ENCODE measurements at places on chromosomes 3 and 15.

- no peak for DNase-seq
These were observed 61.2 kb upstream of the CTNNB1 start for GRCh38 chr3:41138146-41138545.

DNA sequence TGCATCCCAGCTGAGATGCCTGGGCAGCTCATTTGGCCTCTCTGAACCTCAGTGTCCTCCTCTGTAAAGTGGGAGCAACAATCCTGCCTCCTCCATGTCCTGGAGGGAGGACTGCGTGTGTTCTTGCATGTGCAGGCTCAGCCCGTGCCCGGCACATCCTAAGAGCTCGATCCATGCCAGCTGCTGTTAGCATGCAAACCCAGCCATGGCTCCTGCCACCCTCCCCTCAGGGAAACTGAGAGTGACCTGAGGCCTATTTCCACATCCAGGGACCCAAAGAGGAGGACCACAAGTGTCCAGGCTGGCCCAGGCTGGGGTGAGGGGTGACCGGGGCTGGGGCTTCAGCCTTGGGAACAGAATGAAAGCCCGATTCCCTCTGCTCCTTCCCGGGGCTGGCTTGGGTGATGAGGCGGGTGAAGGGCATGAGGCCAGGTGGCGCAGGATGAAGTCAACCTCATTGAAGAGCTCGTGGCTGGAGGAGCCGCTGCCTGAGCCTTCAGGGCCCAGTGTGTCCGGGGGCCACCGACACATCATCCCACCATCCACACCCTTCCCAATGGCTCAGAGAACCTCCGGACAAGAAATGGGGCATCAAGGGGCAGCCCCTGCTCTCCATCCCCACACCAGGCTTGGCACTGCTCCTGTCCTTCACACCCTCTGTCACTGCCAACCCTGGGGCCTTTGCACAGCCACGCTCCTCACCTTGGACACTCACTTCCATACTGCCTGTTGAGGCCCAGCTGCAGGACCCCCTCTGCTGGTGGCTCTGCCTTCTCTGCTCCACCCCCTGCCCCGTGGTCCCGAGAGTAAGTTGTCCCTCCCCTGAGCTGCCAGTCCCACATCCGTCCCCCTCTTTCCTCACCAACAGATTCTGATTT lies 42.5 kb downstream of the ADAMTS7 start:
- no peak for DNase-seq

DNA sequence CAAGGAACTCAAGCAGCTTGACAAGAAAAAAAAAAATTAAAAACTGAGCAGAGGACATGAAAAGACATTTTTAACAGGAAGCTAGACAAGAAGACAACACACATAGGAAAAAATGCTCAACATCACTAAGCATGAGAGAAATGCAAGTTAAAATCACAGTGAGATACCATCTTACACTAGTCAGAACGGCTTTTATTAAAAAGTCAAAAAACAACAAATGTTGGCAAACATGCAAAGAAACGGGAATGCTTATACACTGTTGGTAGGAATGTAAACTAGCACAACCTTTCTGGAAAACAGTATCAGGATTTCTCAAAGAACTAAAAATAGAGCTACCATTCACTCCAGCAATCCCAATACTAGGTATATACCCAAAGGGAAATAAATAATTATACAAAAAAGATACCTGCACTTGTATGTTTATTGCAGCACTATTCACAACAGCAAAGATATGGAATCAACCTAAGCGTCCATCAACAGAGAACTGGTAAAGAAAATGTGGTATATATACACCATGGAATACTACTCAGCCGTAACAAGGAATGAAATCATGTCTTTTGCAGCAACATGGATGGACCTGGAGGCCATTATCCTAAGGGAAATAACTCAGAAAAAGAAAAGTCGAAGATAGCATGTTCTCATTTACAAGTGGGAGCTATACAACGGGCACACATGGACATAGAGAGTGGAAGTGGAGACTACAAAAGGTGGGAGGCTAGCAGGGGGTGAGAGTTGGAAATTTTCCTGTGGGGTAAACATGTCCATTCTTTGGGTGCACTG lies 5.2 kb downstream of the GOLIM4 start:
- DNase-seq = no peak

- no peak for DNase-seq
These were observed 90.8 kb upstream of the TNFAIP8L3 start for GRCh38 chr15:51185213-51186159.

DNA sequence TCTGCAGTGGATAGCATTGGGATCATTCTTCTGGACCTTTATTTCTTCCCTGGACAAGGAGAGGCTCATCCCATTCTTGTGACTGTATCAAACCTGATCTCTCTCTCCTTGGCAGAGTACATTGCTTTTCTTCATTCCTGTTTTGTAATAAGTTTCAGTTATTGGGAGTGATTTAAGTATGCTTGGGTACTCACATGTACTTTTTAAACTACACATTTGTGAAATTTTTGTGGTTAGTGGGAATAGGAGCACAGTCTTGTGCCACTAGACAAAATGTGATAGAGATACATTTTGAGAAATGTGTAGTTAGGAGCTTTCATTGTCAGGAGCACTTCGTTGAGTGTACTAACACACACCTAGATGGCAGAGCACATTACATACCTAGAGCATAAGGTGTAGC lies 262.6 kb downstream of the C3orf38 start:
- DNase-seq = no peak

GRCh38 chr3:106008766-106009165 lies 140.0 kb upstream of the CBLB start:
- DNase-seq = no peak

GRCh38 chr3:49841126-49841696 lies 15.2 kb downstream of the TRAIP start:
- peak; percentile 20 for DNase-seq

DNA sequence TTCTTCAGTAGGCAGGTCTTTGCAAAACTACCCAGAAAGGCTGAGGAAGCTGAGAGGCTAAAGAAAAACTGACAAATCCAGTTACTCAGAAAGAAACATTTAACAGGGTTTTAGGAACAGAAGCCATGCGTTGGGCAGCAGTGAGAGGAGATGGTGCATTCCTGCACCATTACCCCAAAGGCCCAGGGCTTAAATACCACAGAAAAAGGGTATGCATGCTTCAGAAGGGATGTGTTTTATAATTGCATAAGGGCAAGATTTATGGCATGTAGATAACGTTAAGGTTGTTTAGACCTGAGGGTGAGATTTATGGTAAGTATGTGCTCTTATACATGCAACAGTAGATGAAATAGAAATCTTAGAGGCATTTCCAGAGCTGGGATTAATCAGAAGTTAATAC lies 10.0 kb downstream of the C3orf52 start:
- DNase-seq = no peak

All from fibroblast of mammary gland (primary cell).